ENCODE measurements at places on chromosomes 2 and 18. TPM values are rescaled to one million over a fixed set of nuclear protein-coding genes. Genes with fewer than 3 reads are reported as not detected.

ID2 gene
- 89.8 TPM for total RNA-seq

- H3K4me1 ChIP-seq, result no peaks in the 10 kb centered on the region
- peak; percentile 60 for DNase-seq
- no peak overlapping the region for H3K4me3 ChIP-seq
- no peaks in the 10 kb centered on the region for H3K36me3 ChIP-seq
- H3K27me3 ChIP-seq, result no peaks in the 10 kb centered on the region
- no peak overlapping the region for H3K27ac ChIP-seq
Observed at GRCh38 chr2:168912901-168913369, 11.8 kb downstream of the G6PC2 start.

DNA sequence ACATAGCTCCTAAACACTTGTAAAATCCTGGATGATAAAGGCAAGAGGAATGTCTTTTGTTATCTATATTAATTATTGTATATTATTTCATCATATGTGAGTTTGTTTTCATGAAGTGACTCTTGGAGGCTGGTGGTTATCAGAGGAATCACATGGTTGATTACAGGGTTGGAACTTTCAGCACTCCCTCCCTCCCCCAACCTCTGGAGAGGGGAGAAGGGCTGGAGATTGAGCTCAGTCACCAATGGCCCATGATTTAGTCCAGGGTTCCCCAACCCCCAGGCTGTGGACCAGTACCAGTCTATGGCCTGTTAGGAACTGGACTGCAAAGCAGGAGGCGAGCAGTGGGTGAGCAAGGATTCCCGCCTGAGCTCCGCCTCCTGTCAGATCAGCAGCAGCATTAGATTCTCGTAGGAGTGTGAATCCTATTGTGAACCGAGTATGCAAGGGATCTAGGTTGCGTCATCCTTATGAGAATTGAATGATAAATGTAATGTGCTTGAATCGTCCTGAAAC is 37.7 kb downstream of the FBXO48 start:
- H3K27ac ChIP-seq, result no peak overlapping the region
- H3K36me3 ChIP-seq, result no peaks in the 10 kb centered on the region
- H3K27me3 ChIP-seq, result no peaks in the 10 kb centered on the region
- H3K4me3 ChIP-seq, result no peak overlapping the region
- peaks cover 43% of the 10 kb centered on the region for H3K4me1 ChIP-seq

DNA sequence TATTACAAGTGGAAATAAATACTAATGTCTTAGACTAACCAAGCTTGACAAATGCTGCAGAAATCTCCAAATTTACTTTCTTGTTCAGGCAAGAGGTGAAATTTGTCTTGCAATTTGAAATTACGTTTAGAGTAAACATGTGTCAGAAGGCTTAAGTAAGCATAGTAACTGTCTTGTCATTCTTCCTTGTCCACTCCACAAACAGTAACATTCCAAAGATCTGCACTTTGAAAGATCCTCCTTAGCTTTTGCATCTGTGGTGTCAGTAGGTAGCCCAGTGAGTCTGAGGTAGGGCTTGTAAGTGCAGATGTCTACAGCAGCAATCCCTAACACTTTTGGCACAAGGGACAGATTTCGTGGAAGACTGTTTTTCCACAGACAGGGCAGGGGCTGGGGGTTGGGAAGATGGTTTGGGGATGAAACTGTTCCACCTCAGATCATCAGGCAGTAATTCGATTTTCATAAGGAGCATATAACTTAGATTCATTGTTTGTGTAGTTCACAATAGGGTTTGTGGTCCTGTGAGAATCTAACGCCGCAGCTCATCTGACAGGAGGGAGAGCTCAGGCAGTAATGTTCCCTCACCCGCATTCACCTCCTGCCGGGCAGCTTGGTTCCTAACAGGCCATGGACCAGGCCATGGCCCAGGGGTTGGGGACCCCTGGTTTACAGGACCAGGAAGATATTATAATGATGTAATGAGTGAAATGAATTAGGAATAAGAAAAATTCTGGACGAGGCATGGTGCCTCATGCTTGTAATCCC is 18.6 kb downstream of the RASGRP3 start:
- H3K36me3 ChIP-seq, result no peaks in the 10 kb centered on the region
- DNase-seq, result no peak
- H3K27me3 ChIP-seq, result no peaks in the 10 kb centered on the region
- H3K27ac ChIP-seq, result no peak overlapping the region
- peaks cover 4% of the 10 kb centered on the region for H3K4me1 ChIP-seq

GRCh38 chr2:210752532-210752931 is 196.1 kb downstream of the CPS1 start:
- H3K36me3 ChIP-seq, result no peaks in the 10 kb centered on the region
- H3K27me3 ChIP-seq, result no peaks in the 10 kb centered on the region

REL gene
- 29.0 TPM for total RNA-seq

DNA sequence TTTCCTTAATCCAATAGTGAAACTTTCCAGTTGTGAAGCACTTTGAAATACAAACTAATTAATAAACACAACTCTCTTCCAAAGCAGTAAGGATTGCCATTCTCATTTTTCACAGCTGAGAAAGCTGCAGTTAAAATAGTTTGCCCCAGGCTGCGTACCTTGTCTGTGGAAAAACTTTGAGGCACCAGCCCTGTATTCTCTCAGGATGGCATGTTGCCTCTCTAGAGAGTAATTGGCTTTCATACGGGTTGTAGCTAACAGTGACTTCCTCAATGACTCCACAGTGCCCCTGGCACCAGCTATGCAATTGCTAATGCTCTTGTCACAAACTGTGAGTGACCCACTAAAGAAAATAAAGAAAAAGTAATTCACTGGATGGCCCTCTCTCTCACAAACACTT is 345.7 kb downstream of the MTX2 start:
- H3K36me3 ChIP-seq, result no peaks in the 10 kb centered on the region
- H3K4me1 ChIP-seq, result no peaks in the 10 kb centered on the region
- peaks cover 26% of the 10 kb centered on the region for H3K27me3 ChIP-seq
- DNase-seq, result no peak

GRCh38 chr18:80077873-80078272 is 31.2 kb upstream of the ADNP2 start:
- no peaks in the 10 kb centered on the region for H3K27me3 ChIP-seq
- no peak overlapping the region for H3K4me3 ChIP-seq
- H3K27ac ChIP-seq, result no peak overlapping the region
- no peak for DNase-seq

- peaks cover 16% of the 10 kb centered on the region for H3K4me1 ChIP-seq
- H3K36me3 ChIP-seq, result no peaks in the 10 kb centered on the region
- peak overlapping the region; percentile 74 for H3K27ac ChIP-seq
- no peaks in the 10 kb centered on the region for H3K27me3 ChIP-seq
- no peak overlapping the region for H3K4me3 ChIP-seq
- DNase-seq, result no peak
Observed at GRCh38 chr2:33292981-33293595, 183.4 kb upstream of the RASGRP3 start.

GRCh38 chr2:53127061-53127650 is 640.4 kb upstream of the CHAC2 start:
- DNase-seq, result no peak
- H3K4me1 ChIP-seq, result no peaks in the 10 kb centered on the region
- no peak overlapping the region for H3K4me3 ChIP-seq
- H3K27me3 ChIP-seq, result no peaks in the 10 kb centered on the region
- H3K36me3 ChIP-seq, result no peaks in the 10 kb centered on the region
- H3K27ac ChIP-seq, result no peak overlapping the region

MAPK4 gene
- 73.2 TPM for total RNA-seq

DNA sequence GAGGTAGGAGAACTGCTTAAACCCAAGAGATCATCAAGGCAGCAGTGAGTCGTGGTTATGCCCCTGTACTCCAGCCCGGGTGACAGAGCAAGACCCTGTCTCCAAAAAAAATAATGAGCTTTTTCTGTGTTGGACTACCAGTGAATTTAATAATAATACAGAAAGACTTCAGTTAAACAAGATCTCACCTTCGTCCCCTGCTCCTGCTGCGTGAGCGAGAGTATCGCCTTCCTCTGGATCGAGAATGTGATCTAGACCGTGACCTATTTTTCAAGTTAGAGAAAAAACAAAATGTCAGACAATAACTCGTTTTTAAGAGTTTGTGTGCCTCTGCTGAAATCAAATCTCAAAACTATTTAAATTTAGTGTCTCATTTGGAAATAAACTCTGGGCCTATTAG is 2.8 kb downstream of the SRSF7 start:
- no peak for DNase-seq
- no peaks in the 10 kb centered on the region for H3K27me3 ChIP-seq
- H3K27ac ChIP-seq, result peak overlapping the region; percentile 30
- H3K4me3 ChIP-seq, result peak overlapping the region; percentile 68
- peaks cover 61% of the 10 kb centered on the region for H3K36me3 ChIP-seq
- peaks cover 37% of the 10 kb centered on the region for H3K4me1 ChIP-seq

HOXD12 gene
- not detected for total RNA-seq

DNA sequence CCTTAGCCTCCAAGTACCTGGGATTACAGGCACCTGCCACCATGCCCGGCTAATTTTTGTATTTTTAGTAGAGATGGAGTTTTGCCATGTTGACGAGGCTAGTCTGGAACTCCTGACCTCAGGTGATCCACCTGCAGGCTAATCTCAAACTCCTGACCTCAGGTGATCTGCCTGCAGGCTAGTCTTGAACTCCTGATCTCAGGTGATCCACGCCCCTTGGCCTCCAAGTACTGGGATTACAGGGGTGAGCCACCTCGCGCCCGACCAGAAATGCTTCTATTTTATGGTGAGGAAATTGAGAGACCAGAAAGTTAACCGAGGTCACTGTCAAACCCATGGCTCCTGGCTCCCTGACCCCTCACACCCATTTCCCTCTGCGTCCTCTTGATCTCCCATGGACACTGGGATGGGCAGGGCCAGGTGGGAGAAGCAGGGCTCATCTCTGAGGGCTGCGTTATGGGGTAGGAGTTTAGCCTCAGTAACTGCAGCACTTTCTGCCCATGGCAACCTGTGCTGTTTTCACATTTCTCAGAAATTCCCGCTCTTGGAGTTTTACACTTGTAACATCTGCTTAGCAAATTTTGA is 210.0 kb downstream of the AGAP1 start:
- peaks cover under 1% of the 10 kb centered on the region for H3K36me3 ChIP-seq
- no peak overlapping the region for H3K27ac ChIP-seq
- no peak for DNase-seq
- peaks cover 32% of the 10 kb centered on the region for H3K4me1 ChIP-seq

- no peaks in the 10 kb centered on the region for H3K27me3 ChIP-seq
- DNase-seq, result no peak
- H3K36me3 ChIP-seq, result peaks cover 35% of the 10 kb centered on the region
Observed at GRCh38 chr2:46002507-46002883, 294.7 kb upstream of the EPAS1 start.

DNA sequence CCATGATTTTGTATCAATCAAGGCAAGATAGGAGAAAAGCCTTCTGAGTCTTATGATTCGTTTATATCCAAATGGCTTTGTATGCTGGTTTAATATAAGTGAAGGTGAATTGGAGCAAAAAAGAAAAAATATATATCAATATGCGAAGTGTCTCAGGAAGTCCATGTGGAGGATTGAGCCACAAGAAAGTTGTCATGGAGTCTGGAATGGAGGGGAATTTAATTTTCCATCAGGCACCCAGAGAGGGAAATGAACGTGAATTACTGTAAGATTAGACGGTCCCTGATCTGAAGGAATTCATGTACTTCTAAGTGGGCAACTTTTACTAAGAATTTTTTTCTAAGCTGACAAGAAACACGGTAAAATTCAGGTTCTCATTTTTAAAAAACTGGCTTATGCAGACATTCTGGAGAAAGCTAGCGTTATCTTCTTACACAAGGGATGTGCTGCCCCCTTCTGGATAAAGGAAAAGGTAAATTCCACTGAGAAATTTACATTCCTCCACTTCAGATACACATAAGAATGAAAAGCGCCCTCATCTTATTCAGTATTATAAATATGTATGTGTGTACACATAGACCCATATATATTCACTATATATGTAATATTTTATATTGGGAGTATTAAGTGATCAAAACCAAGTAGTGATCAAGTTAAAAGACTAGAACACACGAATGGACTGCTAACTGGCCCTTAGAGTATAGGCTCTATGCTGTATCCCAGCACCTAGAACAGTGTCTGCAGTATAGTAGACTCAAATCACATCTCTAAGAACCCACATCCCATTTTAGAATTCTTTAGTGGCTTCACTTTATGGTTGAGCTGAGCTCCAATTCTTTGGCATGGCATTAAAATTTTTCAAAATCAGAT is 289.0 kb upstream of the TFPI start:
- no peak overlapping the region for H3K4me3 ChIP-seq
- peak; percentile 80 for DNase-seq
- H3K27ac ChIP-seq, result no peak overlapping the region
- H3K27me3 ChIP-seq, result no peaks in the 10 kb centered on the region
- H3K4me1 ChIP-seq, result no peaks in the 10 kb centered on the region

- no peak overlapping the region for H3K27ac ChIP-seq
- no peaks in the 10 kb centered on the region for H3K36me3 ChIP-seq
- H3K27me3 ChIP-seq, result no peaks in the 10 kb centered on the region
- H3K4me3 ChIP-seq, result no peak overlapping the region
- DNase-seq, result no peak
Observed at GRCh38 chr18:37006742-37007141, 177.8 kb downstream of the KIAA1328 start.

GRCh38 chr2:158761621-158762020 is 33.5 kb upstream of the DAPL1 start:
- H3K4me1 ChIP-seq, result no peaks in the 10 kb centered on the region
- no peaks in the 10 kb centered on the region for H3K36me3 ChIP-seq
- H3K27ac ChIP-seq, result no peak overlapping the region

SCN7A gene
- total RNA-seq, result 148 TPM

GRCh38 chr18:59877361-59877760 is 22.4 kb upstream of the PMAIP1 start:
- no peak overlapping the region for H3K4me3 ChIP-seq
- no peaks in the 10 kb centered on the region for H3K27me3 ChIP-seq
- peaks cover 4% of the 10 kb centered on the region for H3K4me1 ChIP-seq
- no peak overlapping the region for H3K27ac ChIP-seq
- no peak for DNase-seq

GRCh38 chr2:192277494-192278109 is 82.9 kb upstream of the TMEFF2 start:
- no peak for DNase-seq
- no peak overlapping the region for H3K27ac ChIP-seq
- no peaks in the 10 kb centered on the region for H3K27me3 ChIP-seq
- H3K36me3 ChIP-seq, result no peaks in the 10 kb centered on the region

DNA sequence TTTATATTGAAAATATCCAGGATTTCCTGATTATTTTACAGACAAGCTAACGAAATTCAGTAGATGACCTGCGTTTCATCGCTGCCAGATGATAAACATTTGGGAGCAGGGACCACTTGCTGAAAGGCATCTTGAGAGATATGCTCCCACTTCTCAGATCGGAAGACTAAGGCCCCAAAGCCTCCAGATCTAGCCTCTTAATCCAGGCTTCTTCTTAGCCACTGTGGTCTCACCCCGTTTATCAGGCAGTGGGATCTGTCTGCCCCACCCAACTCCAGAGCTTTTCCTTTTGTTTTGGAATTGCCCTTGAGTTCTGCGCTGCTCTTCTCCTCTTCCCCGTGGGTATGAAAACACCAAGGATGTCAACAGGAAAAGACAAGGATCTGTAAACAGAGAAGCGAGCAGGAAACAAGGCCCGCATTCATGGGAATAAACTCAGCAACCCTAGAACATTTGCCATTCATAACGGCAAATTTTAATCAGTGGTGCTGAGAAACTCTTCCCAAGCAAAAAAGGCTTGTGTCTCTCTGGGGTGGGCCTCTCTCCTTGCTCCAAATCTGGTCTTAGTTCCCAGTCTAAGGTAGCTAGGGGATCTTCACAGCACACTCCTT is 21.4 kb downstream of the MYL12B start:
- no peak overlapping the region for H3K27ac ChIP-seq
- peaks cover 5% of the 10 kb centered on the region for H3K4me1 ChIP-seq
- H3K36me3 ChIP-seq, result peaks cover 5% of the 10 kb centered on the region
- DNase-seq, result no peak
